ENCODE measurements at places on chromosomes 4 and X.

GRCh38 chrX:40207626-40208025 is 109.9 kb upstream of the BCOR start:
- ATAC-seq: no peak

DNA sequence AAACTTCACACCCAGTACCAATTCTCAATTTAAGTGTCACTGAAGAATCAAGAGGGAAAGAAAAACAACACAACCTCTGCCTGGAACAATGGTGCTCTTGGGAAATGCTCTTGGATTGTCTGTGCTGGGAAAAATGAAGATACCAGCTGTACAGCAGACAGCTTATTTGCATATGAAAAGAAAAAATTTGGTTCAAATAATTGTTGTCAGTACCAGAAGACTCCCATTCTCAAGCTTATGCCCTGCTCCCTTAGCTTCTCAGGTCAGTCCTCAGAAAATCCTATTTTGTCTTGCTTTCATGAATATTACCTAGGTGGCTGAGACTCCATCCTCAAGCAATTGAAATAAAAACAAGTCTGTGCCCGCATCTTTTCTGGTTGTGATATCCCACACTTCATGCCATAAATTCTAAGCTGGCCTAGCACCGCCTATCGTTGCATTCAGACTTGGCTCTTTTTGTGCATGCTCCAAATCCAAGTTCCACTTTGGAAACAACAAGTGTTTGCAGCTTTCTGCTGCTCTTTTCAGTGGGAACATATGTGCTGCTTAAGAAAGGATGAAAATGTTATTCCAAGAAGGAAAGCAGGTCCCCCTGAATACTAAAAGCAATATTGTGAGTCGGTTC is 431.6 kb downstream of the INPP4B start:
- ATAC-seq: no peak

DNA sequence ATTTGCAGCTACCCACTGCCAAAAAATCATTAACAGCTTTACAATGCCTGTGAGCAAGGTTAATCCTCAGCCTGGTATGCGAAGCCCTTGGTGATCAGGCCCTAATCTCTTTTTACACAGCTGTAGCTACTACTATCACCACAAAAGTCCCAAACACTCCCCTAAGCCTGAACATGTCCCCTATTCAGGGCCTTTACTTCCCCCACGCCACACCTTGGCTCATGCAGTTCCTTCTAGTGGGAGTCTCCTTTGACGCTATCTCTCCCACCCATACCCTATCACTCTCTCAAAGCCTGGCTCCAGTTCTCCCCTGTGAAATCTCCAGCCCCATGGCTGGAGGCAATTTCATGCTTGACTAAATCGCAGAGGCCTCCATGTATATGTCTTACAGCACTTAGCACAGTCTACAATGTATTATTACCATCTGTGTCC is 90.6 kb upstream of the CBR4 start:
- no peak for ATAC-seq

DNA sequence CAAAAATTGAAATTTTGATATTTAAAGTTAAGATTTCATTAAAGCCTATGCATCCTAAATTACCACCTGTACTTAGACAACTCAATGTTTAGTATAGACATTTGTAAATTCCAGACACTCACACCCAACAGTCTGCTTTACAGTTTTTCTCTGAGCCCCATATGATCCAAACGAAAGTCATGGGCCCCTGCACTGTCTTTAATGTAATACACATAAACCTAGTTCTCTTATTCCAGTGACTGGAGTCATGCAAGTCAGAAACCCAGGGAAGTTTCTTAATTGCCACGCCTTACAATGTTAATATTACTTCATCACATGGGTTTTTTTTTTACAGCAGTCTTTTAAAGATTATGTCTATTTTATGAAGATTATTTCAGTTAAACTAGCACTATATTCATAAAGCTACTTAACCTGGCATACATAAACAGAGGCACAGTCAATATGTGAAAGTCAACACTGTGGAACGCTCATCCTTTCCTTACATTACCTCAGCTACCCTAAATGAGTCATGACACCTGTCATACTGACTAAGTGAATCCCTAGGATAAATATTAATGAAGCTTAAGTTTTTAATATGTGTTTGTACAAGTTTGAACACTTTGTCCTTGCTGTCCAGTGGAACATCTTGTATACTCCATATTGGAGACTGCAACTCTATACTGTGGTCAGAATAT is 67.7 kb upstream of the H2AZ1 start:
- no peak for ATAC-seq

GRCh38 chr4:163930086-163930485 is 435.6 kb downstream of the TMA16 start:
- no peak for ATAC-seq

DNA sequence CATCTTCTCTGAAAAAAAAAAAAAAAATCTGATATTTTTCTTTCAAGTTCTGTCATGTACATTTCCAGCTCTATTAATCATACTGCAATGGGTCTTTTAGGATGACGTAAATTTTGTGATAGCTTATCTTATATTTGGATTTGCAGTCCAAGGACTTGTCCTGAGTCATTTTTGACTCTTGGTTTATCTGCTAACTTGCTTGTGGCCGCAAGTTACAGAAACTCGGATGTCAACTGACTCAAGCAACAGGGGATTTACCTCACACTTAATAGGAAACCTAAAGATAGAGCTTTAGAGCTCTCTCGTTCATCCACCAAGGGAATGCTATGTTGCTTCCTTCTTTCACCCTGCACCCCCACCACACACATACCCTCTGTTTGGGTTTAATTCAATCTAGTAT is 1433.8 kb upstream of the TENM3 start:
- no peak for ATAC-seq

DNA sequence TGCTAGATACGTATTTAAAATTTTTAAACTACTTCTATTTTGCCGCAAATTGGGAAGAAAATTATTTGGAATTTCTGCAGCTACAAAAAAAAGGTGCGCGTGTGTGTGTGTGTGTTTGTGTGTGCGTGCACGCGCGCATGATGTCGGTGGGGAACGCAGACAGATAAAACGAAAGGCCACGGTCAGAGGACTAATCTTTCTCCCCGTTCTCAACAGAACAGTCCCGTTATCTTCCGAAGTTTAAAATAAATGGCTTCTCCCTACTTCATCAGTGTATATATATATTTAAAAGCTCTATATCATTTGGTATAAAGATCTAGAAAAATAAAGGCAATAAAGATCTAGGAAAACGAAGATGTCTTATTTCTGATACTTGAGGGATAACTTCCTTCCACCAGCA is 1.5 kb downstream of the MGARP start:
- no peak for ATAC-seq

GRCh38 chr4:106062452-106062875 is 167.2 kb downstream of the NPNT start:
- peak; percentile 81 for ATAC-seq
